Stimulated activated CD4-positive, alpha-beta T cell treated with anti-CD3 and anti-CD28 coated beads, Interleukin-2, amount 100 ng/mL, for 24 hours (primary cell): ENCODE measurements at places on chromosomes 11 and 22.

GRCh38 chr22:49292909-49293308 lies 534.8 kb downstream of the BRD1 start:
- DNase-seq, result no peak

GRCh38 chr11:35650467-35650866 lies 12.1 kb upstream of the TRIM44 start:
- DNase-seq, result no peak

- DNase-seq, result peak; percentile 62
Observed at GRCh38 chr11:62664405-62665074, 470 bp downstream of the C11orf98 start.

DNA sequence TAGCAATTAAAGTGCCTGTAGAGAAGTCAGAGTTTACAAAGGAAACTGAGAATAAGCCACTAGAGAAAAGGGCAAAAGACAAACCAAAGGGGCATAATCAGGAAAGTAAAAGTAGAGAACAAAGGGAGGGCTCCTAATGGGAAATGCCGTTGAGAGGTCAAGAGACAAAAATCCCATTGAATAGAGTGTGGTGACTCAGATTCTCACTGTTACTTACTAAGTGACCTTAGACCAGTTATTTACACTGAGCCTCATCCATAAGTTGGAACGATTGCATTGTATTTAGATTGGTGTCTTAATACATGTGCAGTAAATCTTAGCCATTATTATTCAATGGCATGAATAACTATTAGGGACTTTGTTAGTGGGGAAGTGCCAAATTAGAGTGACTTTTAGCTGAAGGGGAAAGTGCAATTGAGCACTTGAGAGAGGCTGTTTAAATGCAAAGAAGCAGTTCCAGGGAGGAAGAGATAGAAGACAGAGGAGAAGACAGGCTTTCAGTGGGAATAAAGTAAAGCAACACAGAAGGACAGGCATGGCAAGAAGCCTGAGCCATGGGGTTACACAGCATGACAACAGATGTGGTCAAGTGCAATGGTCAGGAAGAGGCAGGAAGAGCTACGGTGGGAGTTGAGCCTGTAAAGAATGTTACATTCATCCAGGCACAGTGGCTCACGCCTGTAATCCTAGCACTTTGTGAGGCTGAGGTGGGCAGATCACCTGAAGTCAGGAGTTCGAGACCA lies 82.6 kb downstream of the UBASH3B start:
- DNase-seq, result no peak

DNA sequence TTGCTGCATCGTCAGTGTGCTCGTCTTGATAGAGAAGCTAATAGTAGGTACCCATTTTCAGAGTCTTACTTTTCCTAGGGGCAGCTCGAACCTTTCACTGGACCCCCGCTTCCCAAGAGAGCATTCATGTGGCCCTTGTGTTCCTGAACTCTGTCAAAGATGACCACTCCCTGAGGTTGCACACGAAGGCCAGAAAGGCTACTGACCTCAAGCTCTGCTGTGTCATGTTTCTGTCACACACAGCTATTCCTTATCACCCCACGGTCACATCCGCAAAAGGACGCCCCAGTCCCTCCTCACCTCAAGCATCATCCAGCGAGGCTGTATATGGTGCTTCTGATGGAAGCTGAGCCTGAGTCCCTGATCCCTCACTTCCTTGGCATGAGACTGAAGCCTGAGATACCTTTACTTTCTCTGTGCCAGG lies 171.5 kb downstream of the LDLRAD3 start:
- no peak for DNase-seq

GRCh38 chr22:39283322-39284141 lies 35.9 kb downstream of the RPL3 start:
- DNase-seq, result no peak

DNA sequence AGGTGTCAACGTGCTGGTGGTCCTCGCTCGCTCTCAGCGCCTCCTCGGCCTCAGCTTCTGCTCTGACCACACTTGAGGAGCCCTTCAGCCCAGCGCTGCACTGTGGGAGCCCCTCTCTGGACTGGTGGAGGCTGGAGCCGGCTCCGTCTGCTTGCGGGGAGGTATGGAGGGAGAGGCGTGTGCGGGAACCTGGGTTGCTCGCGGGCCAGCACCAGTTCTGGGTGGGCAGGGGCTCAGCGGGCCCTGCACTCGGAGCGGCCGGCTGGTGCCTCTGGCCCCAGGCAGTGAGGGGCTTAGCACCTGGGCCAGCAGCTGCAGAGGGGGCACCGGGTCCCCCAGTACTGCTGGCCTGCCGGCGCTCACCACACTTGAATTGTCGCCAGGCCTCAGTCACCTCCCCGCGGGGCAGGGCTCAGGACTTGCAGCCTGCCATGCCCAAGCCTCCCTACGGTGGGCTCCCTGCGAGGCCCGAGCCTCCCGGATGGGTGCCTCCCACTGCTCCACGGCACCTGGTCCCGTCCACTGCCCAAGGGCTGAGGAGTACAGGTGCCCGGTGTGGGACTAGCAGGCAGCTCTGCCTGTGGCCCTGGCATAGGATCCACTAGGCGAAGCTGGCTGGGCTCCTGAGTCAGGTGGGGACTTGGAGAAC lies 7.6 kb upstream of the CYP2D6 start:
- DNase-seq, result no peak
